ENCODE measurements at places on chromosomes 6 and 20. TPM values are rescaled to one million over a fixed set of nuclear protein-coding genes. Genes with fewer than 3 reads are reported as not detected.

RAET1L gene
- total RNA-seq = 3.2 TPM

GRCh38 chr6:25056130-25056529, 120.4 kb upstream of the RIPOR2 start:
- peak; percentile 23 for DNase-seq

ADGRB3 gene
- total RNA-seq = 0.98 TPM

DNA sequence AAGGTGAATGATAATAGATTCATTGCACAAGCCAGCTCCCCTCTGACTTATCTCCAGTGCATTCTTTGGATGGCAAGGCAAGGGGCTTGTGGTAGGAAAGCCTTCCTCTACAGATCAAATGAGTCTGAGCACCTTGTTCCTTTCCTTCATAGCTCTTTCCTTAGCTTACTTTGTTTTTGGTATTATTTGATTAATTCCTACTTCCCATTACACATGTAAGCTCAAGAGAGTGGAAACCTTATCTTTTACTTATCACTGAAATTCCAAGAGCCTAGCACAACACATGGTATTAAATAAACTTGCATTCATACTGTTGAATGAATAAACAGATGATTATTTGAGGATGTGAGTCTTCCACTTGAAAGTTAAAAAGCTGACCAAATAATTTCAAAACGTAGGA, 41.7 kb downstream of the FRK start:
- no peak for DNase-seq

DNA sequence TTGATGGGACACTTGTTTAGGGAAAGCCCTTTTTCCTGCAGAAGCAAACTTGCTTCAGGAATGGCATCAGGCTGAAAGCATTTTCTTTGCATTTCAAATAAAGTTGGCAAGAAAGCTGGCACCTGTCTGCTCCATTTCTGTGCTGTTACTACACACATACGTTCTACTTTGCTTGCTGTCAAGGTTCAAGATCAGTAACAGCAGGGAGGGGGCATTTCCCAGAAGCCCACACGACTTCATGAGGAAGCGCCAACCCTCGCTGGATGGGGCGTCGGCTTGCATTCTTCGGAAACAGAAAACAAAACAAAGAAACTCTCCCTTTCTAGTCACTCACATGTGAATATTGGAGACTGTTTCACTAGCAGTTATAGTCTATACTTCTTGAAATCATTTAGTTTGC, 46.4 kb downstream of the AKAP12 start:
- DNase-seq = no peak

Measured in colonic mucosa (tissue), 4 donors.